ENCODE measurements at places on chromosomes 11 and 22. TPM values are rescaled to one million over a fixed set of nuclear protein-coding genes. Genes with fewer than 3 reads are reported as not detected.

DNA sequence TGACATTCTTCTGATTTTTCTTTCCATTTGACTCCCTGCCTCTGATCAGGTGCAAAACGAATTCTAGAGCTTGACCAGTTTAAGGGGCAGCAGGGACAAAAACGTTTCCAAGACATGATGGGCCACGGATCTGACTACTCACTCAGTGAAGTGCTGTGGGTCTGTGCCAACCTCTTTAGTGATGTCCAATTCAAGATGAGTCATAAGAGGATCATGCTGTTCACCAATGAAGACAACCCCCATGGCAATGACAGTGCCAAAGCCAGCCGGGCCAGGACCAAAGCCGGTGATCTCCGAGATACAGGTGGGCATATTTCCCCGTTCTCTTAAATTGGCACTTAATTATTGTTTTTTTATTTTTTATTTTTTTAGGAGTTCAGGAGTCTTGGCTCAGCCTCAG, 15.4 kb downstream of the XRCC6 start:
- DNase-seq = no peak

DNA sequence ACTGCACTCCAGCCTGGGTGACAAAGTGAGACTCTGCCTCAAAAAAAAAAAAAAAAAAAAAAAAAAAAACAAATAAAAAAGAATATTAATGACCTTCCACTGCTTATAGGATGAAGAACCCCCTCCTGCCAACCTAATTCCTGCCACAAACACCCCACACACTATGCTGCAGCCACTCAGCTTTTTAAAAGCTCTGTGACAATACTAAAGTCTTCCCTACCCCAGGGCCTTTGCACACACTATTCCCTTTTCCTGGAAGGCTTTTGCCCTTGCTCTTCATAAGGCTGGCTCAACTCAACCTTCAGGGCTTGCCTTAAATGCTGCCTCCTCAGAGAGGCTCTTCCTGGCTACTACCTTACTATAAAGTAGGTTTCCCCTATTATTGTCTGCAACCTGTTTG, 10.8 kb upstream of the KCNJ11 start:
- no peak for DNase-seq

Gene ALG9
- 41.2 TPM for polyA plus RNA-seq

Gene RIC3
- polyA plus RNA-seq = 10.5 TPM

Gene A4GALT
- 14.1 TPM for polyA plus RNA-seq

Gene KRTAP5-11
- not detected for polyA plus RNA-seq

DNA sequence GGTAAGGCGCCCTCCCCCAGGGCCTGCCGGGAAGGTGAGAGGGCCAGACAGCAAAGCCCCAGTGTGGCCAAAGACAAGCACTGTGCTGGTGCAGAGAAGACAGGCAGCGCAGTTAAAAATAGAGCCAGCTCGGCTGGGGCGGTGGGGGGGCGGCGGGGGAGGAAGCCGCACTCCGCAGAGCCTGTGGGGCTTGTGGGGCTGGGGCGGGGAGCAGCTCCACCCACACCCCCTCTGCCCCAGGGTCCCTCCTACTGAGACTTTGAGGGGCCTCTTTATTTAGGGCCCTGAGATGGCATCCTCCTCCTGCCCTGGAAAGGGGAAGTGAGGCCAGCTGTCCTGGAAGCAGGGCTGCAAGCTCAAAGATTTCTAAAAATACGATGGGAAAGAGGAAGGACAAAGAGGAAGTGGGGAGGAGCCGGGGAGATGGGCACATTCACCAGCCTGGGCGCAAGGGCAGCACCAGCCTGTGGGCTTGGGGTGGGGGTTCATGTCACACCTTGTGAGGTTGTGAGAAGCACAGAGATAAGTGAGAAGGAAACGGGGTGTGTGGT, 2.6 kb downstream of the CYTH4 start:
- DNase-seq = no peak

Gene SLC22A9
- polyA plus RNA-seq = not detected

DNA sequence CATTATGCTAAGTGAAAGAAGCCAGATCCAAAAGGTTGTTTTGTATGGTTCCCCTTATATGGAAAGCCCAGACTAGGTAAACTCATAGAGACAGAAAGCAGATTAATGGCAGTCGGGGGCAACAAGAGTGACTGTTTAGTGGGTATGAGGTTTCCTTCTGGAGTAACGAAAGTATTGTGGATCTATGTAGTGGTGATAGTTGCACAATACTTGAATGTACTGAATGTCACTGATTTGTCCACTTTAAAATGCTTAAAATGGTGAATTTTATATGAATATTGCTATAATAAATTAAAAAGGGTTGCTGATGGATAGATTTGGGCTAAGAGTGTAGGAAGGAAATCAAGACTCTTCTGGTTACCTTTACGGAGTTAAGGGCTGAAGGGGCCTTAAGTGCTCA, 10.0 kb upstream of the SGSM1 start:
- DNase-seq = no peak

Gene IGLL5
- not detected for polyA plus RNA-seq

DNA sequence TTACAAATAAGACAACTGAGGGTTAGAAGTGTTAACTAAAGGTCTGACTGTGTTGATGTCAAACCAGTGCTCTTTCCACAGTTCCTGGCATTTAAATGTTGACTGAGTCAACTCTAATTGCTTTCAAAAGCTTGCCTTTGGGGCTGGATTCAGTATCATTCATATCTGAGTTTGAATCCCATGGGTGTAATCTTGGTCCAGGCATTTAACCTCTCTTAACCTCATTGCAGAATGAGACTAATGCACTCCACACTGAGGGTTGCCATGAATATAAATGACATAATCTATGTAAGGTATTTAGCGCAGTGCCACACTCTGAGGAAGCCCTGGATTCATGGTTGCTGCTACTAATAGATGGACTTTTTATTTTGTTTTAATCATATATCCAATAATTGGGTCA, 274.3 kb downstream of the DDX10 start:
- no peak for DNase-seq

DNA sequence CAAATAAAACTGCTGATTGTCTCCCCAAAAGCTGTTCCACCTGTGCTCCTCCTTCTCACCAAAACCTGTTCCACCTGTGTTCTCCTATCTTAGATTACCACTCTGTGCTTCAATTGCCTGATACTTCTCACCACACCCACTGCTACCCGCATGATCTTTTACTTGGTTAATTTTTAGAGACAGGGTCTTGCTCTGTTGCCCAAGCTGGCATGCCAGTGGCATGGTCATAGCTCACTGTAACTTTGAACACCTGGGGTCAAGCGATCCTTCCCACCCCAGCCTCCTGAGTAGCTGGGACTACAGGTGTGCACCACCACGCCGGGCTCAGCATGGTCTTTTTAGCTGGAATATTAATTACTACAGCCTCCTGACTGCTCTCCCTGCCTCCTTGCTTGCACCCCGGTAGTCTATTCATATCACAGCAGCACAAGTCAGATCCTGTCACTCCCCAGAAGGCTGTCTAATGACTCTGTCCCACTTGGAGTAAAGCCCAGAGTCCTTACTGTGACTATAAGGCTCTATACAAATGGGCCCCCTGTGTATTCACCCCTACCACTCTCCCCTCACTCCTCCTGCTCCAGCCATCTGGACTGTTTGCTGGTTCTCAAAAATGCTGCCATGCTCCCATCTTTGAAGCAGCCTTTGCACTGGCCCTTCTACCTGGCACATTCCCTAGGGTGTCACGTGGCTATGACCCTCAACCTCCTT, 3.5 kb downstream of the C11orf91 start:
- no peak for DNase-seq

Gene CCDC179
- not detected for polyA plus RNA-seq

- no peak for DNase-seq
Observed at GRCh38 chr11:95375886-95376285, 144.9 kb upstream of the SESN3 start.

DNA sequence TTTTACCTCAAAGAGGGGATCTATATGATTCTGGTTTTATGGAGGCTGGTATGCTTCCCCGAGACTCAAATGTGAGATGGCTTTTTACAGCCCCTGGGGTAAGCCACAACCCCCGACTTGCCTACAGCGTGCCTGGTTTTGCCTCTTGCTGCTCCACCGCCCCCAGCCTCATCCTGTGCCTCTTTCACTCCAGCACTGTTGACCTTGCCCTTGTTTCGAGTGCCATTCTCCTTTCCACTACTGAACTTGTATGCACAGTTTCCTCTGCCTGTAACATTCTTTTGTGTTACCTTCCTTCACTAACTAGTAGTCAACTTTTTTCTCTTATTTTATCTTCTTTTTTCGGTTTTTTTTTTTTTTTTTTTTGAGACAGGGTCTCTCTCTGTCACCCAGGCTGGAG, 219.0 kb upstream of the ZBED5 start:
- no peak for DNase-seq

GRCh38 chr22:29715240-29715639, 4.6 kb upstream of the CABP7 start:
- no peak for DNase-seq

Gene CHADL
- polyA plus RNA-seq = 2.9 TPM

- DNase-seq = no peak
Observed at GRCh38 chr11:130456286-130456685, 7.8 kb downstream of the ADAMTS15 start.

Gene ADM
- polyA plus RNA-seq = 7.0 TPM

GRCh38 chr11:44927174-44927661, 23.5 kb downstream of the TP53I11 start:
- no peak for DNase-seq

DNA sequence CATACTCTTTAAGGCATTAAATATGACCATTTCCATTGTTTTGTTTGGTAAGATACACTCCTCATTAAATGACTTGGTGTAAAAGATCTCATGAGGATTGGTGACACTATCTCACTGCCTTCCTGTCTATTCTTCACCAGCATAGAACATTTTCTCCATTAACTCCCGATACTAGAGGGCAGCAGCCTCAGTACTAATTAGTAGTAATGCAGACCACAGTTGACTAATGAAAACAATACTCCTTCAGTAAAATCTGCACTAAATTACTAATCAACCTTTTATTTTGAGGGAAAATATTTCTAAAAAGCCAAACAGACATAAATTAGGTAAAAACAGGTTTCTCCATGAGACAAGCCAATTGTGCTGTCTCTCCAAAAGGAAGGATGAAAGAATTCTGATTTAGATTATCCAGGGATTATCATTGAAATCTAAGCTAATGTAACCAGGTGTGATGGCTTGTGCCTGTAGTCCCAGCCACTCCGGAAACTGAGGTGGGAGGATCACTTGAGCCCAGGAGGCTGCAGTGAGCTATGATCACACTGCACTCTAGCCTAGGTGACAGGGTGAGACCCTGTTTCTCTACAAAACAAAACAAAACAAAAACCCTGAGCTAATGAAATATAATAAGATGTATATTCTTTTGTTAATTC, 9.4 kb downstream of the PGM2L1 start:
- peak; percentile 36 for DNase-seq

Gene NARS2
- polyA plus RNA-seq = 57.4 TPM

- DNase-seq = no peak
Observed at GRCh38 chr22:46162285-46162684, 12.0 kb downstream of the PPARA start.

Gene MPZL3
- 6.1 TPM for polyA plus RNA-seq

DNA sequence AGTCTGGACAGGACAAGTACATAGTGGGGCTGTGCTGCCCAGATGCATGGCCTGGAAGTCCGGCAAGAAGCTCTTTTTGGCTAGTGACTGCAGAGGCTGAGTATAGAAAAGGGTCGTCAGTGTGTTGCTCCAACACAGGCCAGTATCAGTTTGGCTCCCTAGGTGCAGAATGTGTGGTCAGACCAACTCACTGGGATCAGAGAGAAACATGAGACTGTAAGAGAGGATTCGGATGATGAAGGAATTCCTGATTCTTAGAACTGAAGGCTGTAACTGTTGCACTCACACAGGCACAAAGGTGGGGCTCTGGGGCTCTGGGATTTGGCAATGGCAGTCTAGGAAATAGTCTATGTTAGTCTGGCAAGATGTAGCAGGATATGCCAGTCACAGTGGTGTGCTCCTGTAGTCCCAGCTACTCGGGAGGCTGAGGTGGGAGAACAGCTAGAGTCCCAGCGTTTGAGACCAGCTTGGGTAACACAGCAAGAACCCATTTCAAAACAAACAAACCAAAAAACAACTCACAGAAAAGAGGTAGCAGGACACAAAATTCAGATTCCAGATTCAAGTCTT, 11.1 kb upstream of the UPB1 start:
- no peak for DNase-seq

GRCh38 chr11:103920449-103920848, 116.0 kb upstream of the DDI1 start:
- no peak for DNase-seq

GRCh38 chr11:116970485-116971292, 127.5 kb downstream of the SIK3 start:
- no peak for DNase-seq

Gene LMNTD2
- 2.6 TPM for polyA plus RNA-seq

Gene FOLR2
- 9.7 TPM for polyA plus RNA-seq

DNA sequence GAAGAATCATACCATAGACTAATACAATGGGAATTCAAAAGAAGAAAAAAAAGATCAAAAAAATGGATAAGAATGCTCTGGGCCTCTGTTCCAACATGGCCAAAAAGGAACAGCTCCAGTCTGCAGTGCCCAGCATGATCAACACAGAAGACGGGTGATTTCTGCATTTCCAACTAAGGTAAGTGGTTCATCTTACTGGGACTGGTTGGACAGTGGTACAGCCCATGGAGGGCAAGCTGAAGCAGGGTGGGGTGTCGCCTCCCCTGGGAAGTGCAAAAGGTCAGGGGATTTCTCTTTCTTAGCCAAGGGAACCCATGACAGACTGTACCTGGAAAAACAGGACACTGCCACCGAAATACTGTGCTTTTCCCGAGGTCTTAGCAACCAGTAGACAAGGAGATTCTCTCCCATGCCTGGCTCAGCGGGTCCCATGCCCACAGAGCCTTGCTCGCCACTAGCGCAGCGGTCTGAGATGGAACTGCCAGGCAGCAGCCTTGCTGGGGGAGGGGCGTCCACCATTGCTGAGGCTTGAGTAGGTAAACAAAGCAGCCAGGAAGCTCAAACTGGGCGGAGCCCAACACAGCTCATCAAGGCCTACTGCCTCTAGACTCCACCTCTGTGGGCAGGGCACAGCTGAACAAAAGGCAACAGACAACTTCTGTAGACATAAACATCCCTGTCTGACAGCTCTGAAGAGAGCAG, 428.4 kb downstream of the MN1 start:
- no peak for DNase-seq

Gene HEPN1
- polyA plus RNA-seq = 1.2 TPM

GRCh38 chr22:45998638-45999378, 21.8 kb upstream of the WNT7B start:
- DNase-seq = no peak

Gene CAPRIN1
- polyA plus RNA-seq = 299 TPM

DNA sequence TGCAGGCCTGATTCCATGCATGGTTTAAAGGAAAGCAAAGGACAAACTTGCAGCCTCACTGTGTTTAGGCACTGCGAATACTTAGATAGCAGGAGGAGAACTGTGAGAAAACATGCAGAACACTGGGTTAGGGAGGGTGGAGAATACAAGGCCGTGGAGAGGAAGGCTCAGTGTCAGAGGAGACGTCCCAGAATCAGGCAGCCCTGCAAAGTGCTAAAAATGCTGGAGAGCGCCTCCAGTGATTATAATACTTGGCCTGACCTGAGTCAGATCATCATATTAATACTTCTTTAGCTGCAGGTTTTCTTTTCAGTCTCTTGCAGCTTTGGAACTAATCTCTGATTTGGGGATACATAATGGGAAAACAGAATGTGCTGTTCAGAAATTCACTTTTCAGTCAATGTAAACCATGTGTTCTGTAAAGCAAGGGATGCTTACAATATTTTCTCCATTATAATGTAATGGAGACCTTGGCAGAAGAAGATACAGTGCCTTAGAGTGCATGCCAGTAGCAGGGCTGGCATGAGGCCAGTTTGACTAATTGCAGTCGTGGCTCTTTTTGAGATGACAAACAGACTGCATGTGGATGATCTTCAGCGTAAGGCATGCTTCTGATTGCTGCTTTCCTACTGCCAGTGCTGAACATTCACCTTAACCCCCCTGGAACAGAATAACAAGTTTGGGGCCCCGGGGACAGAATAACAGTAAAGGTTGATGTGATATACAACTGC, 16.8 kb downstream of the EXT2 start:
- DNase-seq = no peak

Data from right renal cortex interstitium (tissue), 3 donors.